Stimulated activated CD8-positive, alpha-beta memory T cell treated with anti-CD3 and anti-CD28 coated beads, Interleukin-15, amount 100 ng/mL, for 48 hours (primary cell): ENCODE measurements at places on chromosomes 2 and 18.

GRCh38 chr2:162824304-162824703 lies 14.3 kb downstream of the KCNH7 start:
- no peak for DNase-seq

DNA sequence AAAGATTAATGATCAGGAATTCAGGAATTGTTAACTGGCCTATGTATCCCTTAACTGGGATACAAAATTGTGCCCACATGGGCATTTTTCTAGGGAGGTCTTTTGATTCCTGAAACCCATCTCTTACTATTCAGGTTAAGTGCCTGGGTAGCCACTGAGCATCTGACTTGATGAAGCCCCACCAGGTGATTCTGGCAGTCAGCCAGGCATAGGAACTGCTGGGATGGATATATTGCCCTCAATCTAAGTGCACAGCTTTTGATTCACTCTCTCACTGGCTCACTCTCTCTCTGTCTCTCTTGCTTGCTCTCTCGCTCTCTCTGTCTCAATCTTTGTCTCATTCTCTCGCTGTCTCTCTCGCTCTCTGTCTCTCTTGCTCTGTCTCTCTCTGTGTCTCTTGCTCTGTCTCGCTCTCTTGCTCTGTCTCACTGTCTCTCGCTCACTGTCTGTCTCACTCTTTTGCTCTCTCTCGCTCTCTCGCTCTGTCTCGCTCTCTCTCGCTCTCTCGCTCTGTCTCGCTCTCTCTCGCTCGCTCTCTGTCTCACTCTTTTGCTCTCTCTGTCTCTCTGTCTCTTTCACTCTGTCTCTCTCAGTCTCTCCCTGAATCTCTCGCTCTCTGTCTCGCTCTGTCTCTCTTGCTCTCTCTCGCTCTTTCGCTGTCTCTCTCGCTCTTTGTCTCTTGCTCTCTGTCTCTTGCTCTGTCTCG lies 22.3 kb downstream of the INPP1 start:
- no peak for DNase-seq

- DNase-seq = no peak
Measured at GRCh38 chr2:102141011-102141943, 1.3 kb upstream of the IL1R1 start.

DNA sequence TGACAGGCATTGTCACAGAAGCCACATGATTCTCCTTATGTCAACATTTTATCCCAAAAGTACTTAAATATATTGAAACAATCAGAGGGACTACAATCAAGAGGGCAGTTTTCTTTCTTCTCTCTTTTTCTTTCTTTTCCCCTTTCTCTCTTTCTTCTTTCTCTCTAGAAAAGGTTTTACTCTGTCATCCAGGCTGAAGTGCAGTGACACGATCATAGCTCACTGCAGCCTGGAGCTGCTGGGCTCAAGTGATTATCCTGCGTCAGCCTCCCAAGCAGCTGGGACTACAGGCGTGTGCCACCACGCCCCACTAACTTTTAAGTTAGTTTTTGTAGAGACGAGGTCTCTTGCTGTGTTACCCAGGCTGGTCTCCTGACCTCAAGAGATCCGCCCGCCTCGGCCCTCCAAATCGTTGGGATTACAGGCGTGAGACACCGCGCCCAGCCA lies 1.0 kb upstream of the PRKD3 start:
- no peak for DNase-seq

- DNase-seq = no peak
Measured at GRCh38 chr2:62202019-62202722, 6.3 kb downstream of the B3GNT2 start.

DNA sequence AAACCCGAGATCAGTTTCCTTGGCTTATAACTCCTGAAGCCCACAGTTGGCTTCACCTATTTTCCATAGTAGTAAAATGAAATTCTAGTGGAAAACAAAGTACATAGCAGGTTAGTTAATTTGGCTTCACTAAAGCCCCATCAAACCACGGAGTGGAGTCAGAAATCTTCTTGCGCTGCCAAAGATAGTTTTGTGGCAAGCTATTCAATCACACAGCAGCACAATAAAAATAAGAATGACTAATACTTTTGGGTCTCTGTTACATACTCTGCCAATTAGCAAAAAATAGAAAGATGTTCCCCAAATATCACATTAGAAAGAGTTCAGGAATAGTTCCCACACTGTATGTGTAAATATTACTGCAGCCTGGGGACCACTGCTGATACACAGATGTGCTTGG lies 175.2 kb upstream of the NOL4 start:
- DNase-seq = no peak

- DNase-seq = no peak
Measured at GRCh38 chr2:223943561-223944008, 1.6 kb downstream of the WDFY1 start.

DNA sequence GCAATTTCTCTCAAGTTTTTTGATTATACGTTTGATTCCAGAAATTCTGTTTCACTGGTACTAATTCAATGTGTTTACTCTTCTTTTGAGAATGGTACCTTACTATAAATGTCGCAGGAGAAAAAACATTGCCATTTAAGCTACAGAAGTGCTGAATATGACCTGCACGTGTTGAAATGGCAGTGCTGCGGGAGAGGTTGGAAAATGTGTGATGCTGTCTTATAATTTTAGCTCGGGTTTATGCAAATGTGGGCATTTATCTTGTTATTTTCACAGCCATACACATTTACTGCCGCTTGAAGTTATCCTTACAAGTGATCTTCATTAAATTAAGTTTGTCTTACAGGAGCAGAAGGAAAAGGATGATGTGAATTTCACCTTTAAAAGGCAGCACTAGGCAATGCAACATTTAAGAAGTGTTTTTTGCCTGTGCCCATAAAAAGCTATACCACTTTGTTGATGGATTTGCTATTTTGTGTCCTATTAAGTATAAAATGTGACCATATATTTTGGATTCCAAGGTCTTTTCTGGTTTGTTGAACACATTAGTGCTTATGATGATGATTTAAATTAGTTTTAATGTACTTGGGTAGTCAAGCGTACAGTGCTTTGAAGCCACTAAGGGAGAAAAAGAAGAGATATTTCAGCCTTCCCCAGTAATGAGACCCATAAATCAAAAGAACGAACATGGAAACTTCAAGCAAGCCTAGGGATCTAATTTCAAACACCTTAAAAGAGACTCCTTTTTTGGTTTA lies 112.1 kb downstream of the LTBP1 start:
- DNase-seq = no peak

- no peak for DNase-seq
Measured at GRCh38 chr2:43082903-43083677, 143.3 kb downstream of the ZFP36L2 start.

GRCh38 chr2:204343685-204344084 lies 201.6 kb upstream of the PARD3B start:
- DNase-seq = no peak

DNA sequence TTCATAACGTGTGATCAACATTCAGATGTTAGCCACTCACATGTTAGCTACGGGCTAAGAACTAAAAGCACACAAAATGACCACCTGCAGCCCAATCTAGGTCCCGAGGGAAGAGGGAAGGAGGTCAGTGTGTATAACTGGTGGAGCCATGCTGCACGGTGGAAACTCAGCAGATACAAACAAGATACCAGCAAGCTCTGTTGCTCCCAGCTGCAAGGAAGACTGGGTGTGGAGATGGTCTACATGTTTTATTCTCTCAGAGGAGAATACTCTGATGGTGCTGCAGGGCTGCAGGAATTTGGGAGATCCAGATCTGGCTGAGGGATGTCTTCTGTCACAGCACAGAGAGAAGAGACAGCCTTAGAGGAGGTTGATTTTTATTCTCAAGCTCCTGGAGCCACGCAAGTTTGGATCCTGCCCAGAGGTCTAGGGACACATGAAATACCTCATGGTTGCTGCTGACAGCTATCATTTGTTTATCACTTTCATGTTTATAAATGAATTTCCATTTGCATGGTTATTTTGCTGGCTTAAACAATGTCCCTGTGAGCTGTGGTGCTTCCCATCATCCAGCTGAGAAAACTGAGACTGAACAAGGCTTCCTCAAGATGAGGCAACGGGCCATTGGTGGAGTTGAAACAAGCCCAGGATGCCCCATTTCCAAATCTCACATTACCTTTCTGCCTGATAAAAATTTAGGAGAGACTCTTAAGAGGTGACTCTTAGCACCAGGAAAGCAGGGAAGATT lies 30.9 kb downstream of the RNF144A start:
- DNase-seq = no peak

GRCh38 chr2:100957996-100958653 lies 44.0 kb upstream of the RPL31 start:
- DNase-seq = no peak

GRCh38 chr2:888906-889566 lies 61.6 kb upstream of the SNTG2 start:
- no peak for DNase-seq

GRCh38 chr2:108637304-108637669 lies 82.0 kb upstream of the RANBP2 start:
- no peak for DNase-seq

DNA sequence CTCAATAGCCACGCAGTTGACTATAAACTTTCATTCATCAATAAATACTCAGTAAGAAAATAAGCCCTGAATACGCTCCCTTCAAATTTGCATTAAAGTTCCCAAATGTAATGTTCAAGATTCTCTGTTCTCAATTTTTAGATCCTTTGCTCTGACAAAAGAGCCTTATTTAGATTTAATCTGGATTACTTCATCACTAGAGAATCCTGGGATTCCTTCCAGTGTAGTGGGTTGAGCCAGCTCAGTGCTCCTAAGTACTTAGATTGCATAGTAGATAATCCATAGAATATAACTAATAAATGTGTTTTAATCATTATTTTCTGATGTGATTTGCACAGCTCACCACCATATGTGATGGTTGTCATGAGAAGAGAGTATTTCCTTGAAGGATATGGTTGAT lies 1286.2 kb downstream of the SUCLG1 start:
- no peak for DNase-seq
